Ovary (tissue), 10 donors: ENCODE measurements at places on chromosomes 5 and 9. TPM values are rescaled to one million over a fixed set of nuclear protein-coding genes. Genes with fewer than 3 reads are reported as not detected.

DNA sequence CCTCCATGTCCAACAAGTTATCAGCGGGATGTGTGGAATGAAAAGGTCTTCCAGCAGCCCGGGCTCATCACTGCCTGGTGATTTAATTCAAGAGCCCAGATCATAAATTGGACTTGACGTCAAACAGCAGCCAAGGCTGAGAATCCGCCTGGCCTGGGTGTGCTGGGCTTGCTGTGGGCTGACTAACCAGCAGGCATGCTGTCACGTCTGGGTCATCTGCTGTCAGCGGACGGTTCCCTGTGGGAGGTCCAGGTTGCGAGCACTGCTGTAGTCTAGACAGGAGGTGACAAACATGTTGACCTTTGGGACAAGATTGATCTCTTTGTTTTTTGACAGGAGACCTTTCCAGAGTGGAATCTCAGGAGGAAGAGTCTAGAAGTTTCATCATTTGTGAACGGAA lies 289.7 kb downstream of the OSTF1 start:
- peak; percentile 17 for DNase-seq

GRCh38 chr5:160119905-160120266 lies 636 bp upstream of the PWWP2A start:
- DNase-seq = no peak

- no peak for DNase-seq
Measured at GRCh38 chr9:129880654-129881546, 45.6 kb downstream of the USP20 start.

DNA sequence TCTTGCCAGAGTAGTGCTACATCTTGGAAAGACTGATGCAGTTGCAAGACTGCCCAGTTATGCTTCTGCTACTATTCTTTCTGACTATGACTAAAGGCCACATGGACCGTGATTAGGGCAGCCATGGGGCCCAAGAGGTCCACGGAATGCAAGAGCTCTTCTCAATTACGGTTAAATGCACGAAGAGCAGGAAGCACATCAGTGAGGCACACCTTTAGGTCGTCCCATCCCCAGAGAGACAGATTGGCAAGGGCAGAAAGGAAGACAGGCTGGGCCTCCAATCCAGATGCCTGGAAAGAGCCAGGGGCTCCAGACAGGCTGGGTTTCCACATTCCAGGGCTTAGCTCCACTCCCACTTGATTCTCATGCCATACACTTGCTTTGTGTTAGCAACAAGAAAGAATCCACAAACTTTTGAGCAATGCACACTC lies 132.3 kb upstream of the SLIT3 start:
- no peak for DNase-seq

DNA sequence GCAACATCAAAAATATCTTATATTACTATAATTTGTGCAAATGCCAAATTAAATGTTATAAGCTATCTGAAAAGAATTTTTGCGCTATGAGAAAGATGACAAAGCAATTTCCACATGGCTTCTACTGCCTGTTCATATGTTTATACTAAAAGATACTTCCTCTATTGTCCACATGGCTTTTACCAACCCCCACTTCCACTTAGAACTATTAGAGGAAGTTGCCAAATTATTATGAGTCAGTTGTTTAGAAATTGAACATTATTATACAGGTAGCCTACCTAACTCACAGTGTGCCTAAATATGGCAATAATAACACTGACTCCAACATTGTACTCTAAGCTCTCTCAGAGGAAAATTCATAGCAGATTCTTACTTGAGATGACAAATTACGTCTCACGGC lies 37.6 kb upstream of the SLC27A6 start:
- DNase-seq = no peak

- no peak for DNase-seq
Measured at GRCh38 chr9:103991698-103992097, 102.4 kb upstream of the SMC2 start.

DNA sequence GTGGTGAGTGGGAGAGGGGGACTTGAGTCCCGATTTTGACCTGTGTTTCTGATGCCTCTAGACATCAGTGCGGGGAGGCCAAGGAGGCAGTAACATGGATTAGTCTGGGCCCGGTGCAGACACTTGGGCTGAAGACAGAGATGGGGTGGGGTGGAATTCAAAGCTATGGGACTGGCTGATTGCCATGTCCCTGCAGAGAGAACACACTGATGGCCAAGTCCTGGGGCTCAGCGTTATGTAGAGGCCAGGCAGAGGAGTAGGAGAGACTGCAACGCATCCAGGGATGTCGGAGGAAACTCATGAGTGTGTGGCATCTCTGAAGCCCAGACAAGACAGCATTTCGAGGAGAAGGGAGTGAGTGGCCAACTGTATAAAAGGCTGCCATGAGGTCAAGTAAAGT lies 30.1 kb downstream of the PSD2 start:
- DNase-seq = no peak

- DNase-seq = no peak
Measured at GRCh38 chr5:16539169-16539666, 73.6 kb upstream of the ZNF622 start.

GRCh38 chr9:131262327-131263032 lies 13.8 kb downstream of the FAM78A start:
- no peak for DNase-seq

- DNase-seq = no peak
Measured at GRCh38 chr5:175842951-175843793, 28.2 kb upstream of the CPLX2 start.

DNA sequence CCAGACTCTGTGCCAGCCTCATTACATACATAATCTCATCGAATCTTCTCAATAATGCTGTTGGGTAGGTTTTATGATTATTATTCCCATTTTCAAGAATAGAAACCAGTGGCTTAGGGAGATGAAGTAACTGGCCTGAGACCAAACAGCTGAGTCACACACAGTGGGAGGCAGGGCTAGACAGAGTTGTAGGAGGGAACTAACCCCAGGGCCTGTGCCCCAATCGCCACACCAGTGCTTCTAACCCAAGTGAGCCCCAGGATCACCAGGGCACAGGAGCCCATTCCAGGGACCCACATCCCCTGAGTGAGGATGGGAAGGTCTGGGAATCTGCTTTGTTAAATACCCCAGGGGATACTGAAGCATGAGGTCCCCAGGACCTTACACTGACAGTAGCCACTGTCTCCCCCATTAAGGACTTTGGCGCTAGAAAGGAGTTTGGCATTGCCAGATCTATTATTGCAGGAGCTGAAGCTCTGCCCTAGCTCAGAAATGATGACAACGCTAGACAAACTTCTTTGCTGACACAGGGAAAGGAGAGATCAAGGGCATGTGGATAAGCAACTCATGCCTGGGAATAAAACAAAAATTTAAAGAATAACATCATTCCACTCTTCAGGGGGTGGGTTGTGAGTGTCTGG lies 63.8 kb upstream of the PPARGC1B start:
- no peak for DNase-seq

- DNase-seq = no peak
Measured at GRCh38 chr9:2336055-2336454, 285.5 kb upstream of the VLDLR start.

GRCh38 chr5:43000111-43000840 lies 39.8 kb downstream of the ANXA2R start:
- no peak for DNase-seq

- DNase-seq = no peak
Measured at GRCh38 chr9:61669352-61669751, 479.5 kb downstream of the SPATA31A7 start.

- DNase-seq = no peak
Measured at GRCh38 chr9:34490360-34490759, 31.8 kb downstream of the DNAI1 start.

GRCh38 chr5:32311404-32312196 lies 1.1 kb downstream of the MTMR12 start:
- DNase-seq = no peak

DNA sequence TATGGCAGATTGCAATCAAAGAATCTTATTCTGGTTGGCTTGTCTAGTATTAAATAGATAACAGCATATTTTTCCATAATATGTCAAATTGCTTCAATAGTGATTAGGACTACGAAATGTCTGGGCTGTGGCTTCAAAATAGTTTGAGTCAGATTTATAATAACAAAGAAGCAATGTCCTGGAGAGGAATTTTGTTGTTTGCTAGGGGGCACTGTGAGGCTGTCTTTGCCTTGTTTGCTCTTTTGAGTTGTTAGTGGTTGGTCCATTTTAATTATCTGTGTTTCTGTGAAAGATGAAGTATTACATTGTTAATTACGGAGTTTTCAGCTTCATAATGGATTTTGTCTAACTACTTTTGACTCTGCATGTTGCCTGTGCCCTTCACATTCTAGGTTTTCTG lies 713.6 kb downstream of the TLE4 start:
- DNase-seq = no peak

- DNase-seq = no peak
Measured at GRCh38 chr9:69806627-69807026, 14.0 kb upstream of the CFAP95 start.

DNA sequence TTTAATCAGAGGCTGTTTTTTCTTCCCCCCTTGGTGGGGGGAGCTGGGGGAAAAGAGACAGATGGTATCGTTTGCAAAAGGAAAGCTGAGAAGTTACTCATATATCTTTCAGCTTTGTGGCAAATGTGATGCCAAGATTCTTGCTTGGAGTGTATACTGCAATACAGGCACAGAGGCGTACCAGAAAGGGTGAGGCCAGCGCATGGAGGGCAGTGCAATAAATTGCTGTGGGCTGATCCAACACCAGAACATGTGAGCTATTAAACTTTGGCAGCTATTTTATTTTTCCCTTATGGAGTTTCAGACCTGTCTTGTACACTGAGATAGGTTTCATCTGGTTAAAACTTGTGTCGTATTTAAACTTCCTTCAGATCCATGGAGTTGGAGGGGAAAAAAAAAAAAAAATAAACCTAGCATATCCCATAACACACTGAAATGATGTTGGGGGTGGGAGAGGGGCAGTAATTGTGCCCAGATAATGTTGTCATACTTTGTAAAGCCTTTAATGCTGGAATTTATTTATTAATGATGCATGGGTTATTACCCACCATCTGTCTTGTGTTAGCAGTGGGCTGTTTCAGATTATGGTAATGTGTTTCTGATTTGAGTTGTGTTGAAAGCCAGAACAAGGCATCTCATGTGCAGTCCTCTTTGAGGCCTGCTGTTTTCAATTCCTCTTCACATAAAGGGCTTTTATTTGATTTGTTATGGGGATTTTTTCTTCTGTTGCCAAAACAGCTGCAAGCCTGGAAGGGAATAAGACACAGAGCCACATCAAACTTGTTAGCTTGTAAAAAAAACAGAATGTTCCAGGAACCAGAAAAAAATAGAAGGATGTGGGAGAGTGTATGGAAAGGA lies 891.3 kb downstream of the TLE1 start:
- DNase-seq = peak; percentile 71

- peak; percentile 16 for DNase-seq
Measured at GRCh38 chr9:132833550-132834121, 44.4 kb downstream of the AK8 start.

- DNase-seq = no peak
Measured at GRCh38 chr5:174459071-174459702, 265.2 kb upstream of the MSX2 start.

- DNase-seq = no peak
Measured at GRCh38 chr9:87733273-87734052, 7.5 kb downstream of the CTSL start.

DNA sequence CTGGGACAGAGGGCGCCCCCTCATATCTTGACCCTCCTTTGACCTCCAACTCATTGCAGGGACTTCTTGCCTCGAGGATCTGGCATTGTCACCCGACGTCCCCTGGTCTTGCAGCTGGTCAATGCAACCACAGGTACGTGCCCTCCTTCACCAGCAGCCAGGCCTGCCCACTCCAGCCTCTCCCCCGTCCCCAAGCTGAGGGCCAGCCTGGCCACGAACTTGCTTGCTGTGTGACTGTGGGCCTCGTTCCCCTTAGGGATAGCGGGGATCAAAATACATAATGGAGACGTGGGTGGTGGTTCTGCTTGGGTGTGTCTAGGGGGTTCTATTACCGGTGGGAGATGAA lies 15.0 kb downstream of the DNM1 start:
- no peak for DNase-seq

- peak; percentile 55 for DNase-seq
Measured at GRCh38 chr5:116576053-116576713, 1.6 kb upstream of the SEMA6A start.

- no peak for DNase-seq
Measured at GRCh38 chr9:89418882-89419640, 78.9 kb downstream of the SEMA4D start.

DNA sequence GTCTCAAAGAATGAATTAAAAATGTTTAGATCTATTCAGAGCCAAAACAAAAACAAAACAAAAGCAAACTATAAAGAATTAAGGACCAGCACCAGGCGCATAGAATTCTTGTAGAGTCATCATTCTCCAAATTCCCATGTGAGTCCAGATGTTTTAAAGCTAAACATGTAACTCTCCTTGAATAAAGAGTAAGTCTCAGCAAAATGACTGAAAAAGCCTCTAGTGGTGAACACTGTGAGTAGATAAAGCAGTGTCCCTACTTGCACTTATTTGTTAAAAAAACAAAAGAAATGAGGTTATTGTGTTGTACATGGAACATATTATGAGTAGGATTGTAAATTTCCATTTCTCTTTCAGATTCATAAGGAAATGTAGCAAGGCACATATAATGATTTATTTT lies 44.0 kb downstream of the NNT start:
- DNase-seq = no peak

DNA sequence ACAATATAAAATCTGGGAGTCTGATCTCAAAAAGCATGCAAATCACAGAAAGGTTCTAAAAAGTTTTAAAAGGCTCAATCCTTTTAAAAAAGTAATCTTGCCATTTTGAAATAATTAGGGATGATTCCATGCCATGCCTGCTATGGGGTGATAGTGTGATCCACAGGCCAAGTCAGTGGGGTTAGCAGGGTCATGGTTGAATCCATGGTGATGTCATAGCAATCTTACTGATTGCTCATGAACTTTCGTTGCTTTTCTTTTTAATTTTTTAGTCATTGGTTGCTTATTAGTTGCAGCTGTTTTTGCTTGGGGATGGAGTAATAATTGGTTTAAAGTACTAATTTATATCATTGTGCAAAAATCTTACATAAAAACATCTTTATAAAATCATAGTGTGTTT lies 485.0 kb downstream of the ENC1 start:
- DNase-seq = no peak

The SH3TC2 gene
- total RNA-seq = 0.77 TPM

The NSUN2 gene
- 37.7 TPM for total RNA-seq

The LCN15 gene
- total RNA-seq = not detected

The PCA3 gene
- total RNA-seq = not detected

The DAPK1 gene
- 119 TPM for total RNA-seq

The PPIP5K2 gene
- 60.2 TPM for total RNA-seq

The LIX1 gene
- total RNA-seq = not detected

The SLC36A2 gene
- not detected for total RNA-seq

The ZDHHC21 gene
- total RNA-seq = 9.8 TPM

The GAPVD1 gene
- 44.1 TPM for total RNA-seq
